Activated CD4-positive, CD25-positive, alpha-beta regulatory T cell treated with anti-CD3 and anti-CD28 coated beads, Interleukin-2, amount 50 U/mL, for 16 hours (primary cell): ENCODE measurements at places on chromosomes 1 and 21.

- DNase-seq, result no peak
Measured at GRCh38 chr1:23040509-23040908, 21.2 kb downstream of the KDM1A start.

DNA sequence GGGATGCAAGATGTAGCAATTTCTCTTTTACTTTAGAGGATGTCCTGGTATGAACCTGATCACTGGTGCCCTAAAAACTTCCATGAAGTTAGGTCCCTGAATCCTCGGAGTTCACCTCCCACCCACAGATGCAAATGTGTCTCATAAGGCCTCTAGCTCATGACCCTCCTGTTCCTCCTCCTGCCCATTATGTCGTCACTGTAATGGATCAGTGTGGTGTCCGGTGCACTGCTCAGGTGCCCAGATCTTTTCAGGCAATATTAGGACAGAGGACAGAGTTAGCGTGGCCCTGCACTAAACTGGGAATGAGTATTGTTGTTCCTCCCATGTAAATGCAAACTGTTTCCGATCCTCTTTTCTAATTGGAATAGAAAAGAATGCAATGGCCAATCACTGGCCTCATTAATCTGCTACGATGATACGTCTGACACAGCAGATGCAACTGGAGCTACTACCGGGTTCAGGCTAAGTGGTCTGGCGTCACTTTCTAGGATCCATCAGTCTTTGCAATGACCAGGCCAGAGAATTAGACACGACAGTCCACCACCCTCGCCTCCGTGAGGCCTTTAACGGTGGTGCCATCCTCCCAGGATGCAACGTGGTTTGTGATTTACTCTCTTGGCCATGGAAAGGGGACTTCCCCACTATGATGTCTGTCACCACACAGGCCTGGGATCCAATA lies 3.4 kb upstream of the COL6A2 start:
- no peak for DNase-seq

DNA sequence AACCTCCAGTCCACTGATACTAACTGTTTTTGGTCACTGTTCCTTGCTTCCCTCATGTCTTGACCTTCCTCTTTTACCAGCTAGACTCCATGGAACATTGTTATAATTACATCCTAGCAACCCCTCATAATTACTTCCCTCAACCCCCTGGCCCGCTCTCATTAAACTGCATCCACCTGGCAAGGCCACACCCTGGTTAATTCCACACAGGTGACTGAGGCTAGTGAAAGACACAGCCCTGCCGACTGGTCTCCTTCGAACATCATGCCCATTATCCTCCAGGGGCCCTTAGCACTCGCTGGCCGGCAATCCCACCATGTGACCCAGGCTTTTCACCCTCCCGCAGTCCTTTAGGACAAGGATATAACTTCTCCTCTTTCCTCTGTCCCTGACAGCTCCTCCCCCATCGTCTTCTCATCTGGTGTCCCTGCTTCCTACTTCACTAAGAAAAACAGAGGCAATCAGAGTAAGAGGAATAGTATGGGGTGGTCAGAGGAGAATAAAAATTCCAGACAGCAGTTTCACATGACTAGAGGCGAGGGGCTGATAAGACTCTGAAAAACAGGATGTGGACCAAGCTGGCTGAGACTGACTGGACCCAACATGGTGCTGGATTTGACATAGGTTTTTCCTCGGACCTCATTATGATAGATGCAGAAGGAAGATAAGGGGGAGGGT lies 8.8 kb upstream of the TENT5B start:
- DNase-seq, result no peak

DNA sequence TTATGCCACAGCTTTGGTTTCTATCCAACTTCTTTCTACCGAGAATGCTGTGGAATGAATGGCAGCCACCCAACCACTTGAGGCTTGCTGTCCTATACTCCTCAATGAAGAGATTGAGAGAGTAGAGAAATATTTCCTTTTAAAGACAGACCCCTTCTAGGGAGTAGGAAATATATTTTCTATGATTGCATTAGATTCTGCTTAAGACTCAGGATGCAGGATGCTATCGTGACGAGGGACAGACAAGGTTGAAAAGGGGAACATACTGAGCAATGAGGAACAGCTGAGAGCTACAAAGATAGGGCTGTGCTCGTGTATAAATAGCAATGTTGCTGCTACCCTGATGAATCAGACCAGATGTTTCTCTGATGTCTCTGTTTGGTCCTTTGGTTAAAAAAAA lies 7.1 kb upstream of the RASAL2 start:
- DNase-seq, result no peak

- DNase-seq, result no peak
Measured at GRCh38 chr1:228846952-228847351, 111.7 kb downstream of the RHOU start.

- no peak for DNase-seq
Measured at GRCh38 chr1:113185463-113186104, 112.6 kb downstream of the LRIG2 start.

DNA sequence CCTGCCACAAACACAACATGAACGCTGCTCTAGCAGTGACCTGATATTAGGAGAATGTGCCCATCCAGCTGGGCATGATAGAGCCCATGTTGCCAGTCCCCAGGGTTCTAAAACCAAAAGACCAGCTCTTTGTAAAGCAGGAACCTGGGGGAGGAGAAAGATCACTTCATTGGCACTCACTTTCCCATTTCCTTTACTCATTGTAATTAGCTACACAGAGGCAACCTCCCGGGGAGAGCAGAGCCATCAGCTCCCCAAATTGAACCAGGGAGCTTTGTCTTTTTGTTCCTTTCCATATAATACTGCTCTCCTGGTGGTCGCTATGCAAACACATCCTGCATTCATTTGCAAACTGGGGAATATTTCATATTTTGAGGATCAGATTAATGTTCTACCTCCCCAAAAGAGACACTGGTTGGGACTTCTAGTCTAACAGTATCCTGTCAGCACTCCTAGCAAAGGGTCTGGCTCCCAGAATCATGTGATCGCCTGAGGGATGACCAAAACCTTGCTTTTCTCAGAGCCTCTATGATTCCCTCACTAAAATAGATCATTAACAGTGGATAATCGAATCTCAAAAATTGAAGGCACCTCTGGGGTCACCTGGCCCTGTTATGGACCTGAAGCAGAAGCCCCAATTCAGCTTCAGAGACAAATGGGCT lies 76.7 kb upstream of the CD1D start:
- DNase-seq, result no peak

DNA sequence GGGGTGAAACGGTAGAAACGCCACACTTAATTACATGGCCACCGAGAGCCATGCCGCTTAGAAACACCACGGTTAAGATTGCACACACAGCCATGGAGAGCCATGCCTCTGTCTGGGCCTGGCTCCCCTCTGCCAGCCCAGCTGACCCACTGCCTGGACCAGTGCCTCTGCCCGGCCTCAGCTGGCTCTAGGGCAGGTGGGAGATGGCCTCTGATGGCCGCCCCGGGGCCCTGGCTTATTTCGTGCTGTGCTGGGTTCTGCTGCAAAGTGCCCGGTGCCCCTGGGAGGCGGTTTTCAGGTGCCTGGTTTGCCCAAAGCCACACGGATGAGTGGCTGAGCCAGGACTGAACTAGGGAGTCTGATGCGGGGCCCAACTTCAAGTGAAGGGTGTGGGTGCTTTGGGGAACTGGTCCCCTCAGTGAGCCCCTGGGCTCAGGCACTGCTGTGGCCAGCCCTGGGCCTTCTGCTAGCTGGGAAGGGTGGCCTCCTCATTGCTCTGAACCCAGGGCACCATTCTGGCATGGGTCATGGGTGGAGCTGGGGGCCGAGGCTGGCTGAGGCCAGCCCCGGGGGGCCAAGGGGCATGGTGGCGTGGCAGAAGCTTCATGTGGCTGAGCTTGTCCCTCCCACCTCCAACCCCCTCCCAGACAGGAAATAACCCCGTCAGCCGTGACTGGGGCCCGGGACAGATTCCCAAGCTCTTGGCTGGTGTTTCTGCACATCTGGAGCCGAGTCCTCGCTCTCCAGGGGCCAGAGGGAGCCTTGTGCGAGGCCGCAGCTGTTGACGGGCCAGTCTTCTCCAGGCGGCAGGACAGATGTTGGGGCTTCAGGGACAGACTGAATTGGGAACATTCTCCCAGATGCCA lies 1.9 kb upstream of the GPR153 start:
- DNase-seq, result no peak
